Mammary microvascular endothelial cell (primary cell): ENCODE measurements at places on chromosomes 6 and 20. TPM values are rescaled to one million over a fixed set of nuclear protein-coding genes. Genes with fewer than 3 reads are reported as not detected.

DEF6 gene
- 0.44 and 1.5 TPM in 2 replicates for total RNA-seq

LY6G6D gene
- total RNA-seq, result not detected in 2 replicates

RBPJL gene
- not detected in 2 replicates for total RNA-seq

PRKN gene
- total RNA-seq, result 0.13 and 0.34 TPM in 2 replicates
